Activated CD8-positive, alpha-beta T cell treated with anti-CD3 and anti-CD28 coated beads, Interleukin-2, amount 10 ng/mL, durations not matched to agents 7 days and 5 days (primary cell): ENCODE measurements at places on chromosomes 2 and 18.

GRCh38 chr2:233380995-233381637 is 26.8 kb downstream of the DGKD start:
- H3K36me3 ChIP-seq: peaks cover 62% of the 10 kb centered on the region
- H3K4me1 ChIP-seq: peaks cover 70% of the 10 kb centered on the region
- H3K4me3 ChIP-seq: no peak overlapping the region
- peak overlapping the region; percentile 47 for H3K27ac ChIP-seq

DNA sequence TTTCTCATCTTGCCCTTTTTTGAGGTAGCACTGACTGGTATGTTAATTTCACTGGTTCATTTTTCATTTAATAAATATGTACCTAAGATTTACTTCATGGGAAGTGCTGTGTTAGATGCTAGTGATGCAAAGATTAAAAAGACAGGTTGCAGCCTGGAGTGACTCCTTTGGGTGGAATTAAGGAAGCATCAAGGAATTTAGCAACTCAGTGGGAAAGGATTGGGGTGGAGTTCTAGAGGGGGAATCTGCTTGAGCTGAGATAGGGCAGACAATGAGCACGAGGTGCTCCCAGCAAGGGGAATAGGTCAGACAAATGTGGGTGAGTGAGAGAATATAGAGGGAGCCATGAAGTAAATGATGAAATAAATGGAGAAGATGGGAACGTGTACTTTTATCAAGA is 57.0 kb downstream of the LYPD6 start:
- H3K27ac ChIP-seq: no peak overlapping the region
- DNase-seq: no peak
- no peaks in the 10 kb centered on the region for H3K4me1 ChIP-seq
- no peak overlapping the region for H3K4me3 ChIP-seq
- H3K36me3 ChIP-seq: no peaks in the 10 kb centered on the region

GRCh38 chr2:136572335-136572734 is 193.0 kb upstream of the THSD7B start:
- DNase-seq: no peak
- peaks cover 2% of the 10 kb centered on the region for H3K27me3 ChIP-seq
- H3K27ac ChIP-seq: no peak overlapping the region
- no peak overlapping the region for H3K4me3 ChIP-seq
- H3K4me1 ChIP-seq: no peaks in the 10 kb centered on the region

- H3K36me3 ChIP-seq: no peaks in the 10 kb centered on the region
- no peak for DNase-seq
- peaks cover 9% of the 10 kb centered on the region for H3K27me3 ChIP-seq
- H3K27ac ChIP-seq: no peak overlapping the region
- no peak overlapping the region for H3K4me3 ChIP-seq
- H3K4me1 ChIP-seq: no peaks in the 10 kb centered on the region
These were observed 161.0 kb downstream of the TPGS2 start for GRCh38 chr18:36667811-36668210.

- no peaks in the 10 kb centered on the region for H3K27me3 ChIP-seq
These were observed 42.5 kb upstream of the ASAP2 start for GRCh38 chr2:9164112-9164608.

GRCh38 chr2:206392118-206392517 is 51.2 kb upstream of the ADAM23 start:
- no peaks in the 10 kb centered on the region for H3K4me1 ChIP-seq
- no peak overlapping the region for H3K4me3 ChIP-seq
- H3K27ac ChIP-seq: no peak overlapping the region

GRCh38 chr2:36404318-36404717 is 48.7 kb downstream of the CRIM1 start:
- no peaks in the 10 kb centered on the region for H3K4me1 ChIP-seq
- no peak overlapping the region for H3K27ac ChIP-seq
- H3K36me3 ChIP-seq: no peaks in the 10 kb centered on the region
- no peak for DNase-seq
- no peaks in the 10 kb centered on the region for H3K27me3 ChIP-seq

DNA sequence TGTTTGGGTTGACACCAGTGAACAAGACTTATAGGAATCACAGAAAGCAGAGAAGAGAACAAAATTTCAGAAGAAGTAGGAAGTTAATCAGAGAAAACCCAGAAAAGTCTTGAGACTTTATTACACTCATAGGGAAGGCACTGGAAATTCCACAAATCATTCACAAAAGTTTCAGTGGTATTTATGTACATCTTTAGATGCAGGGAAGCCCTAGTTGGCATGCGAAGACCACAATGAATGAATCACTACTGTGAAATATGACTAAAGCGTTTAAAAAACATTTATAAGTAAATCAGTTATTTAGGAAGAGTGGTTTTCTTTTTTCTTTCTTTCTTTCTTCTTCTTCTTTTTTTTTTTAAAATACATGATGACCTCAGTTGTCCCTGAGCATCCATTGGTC is 105.1 kb downstream of the NUP35 start:
- no peaks in the 10 kb centered on the region for H3K36me3 ChIP-seq
- H3K27me3 ChIP-seq: no peaks in the 10 kb centered on the region

DNA sequence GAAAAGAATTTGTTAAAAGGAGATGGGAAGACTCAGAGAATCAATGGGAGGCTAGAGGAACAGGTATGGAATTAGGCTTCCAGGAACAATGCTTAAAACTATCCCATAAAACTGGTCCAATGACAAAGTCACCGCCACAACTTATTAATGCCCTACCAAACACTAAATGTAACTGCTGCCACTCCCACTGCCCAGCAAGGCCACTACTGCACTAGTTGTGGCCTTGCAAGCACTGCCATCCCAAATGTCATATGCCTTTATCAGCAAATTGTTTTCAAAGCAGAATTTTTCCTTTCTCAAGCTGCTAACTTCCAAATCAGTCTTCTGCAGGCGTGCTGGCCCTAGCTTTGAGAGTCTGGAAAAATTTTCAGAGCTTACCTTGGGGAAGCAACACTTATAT is 14.5 kb upstream of the C2orf69 start:
- H3K4me1 ChIP-seq: no peaks in the 10 kb centered on the region
- H3K27ac ChIP-seq: no peak overlapping the region
- no peaks in the 10 kb centered on the region for H3K36me3 ChIP-seq
- H3K27me3 ChIP-seq: peaks cover 24% of the 10 kb centered on the region
- DNase-seq: no peak
- no peak overlapping the region for H3K4me3 ChIP-seq

DNA sequence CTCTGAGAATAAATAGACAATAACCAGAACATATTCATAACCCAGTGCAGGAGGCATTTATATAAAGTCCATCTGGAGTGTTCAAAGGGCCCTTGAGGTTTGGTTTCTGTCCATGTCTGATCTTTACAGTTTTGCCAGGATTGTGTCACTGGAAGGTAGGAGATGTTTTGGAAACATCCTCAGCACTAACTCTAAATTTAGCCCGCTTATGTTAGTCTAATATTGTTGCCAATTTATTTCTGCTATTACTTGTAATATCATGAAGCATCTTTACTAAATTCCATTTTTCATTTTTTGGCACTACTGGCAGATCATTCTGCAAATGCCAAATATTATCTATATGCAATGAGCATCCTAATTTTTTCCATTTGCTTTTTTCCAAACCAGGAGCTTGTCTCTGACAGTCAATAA is 22.4 kb upstream of the REV1 start:
- DNase-seq: no peak
- no peaks in the 10 kb centered on the region for H3K36me3 ChIP-seq
- no peak overlapping the region for H3K27ac ChIP-seq

- peak overlapping the region; percentile 58 for H3K4me3 ChIP-seq
- H3K4me1 ChIP-seq: peaks cover 12% of the 10 kb centered on the region
- H3K27me3 ChIP-seq: peaks cover 64% of the 10 kb centered on the region
- no peaks in the 10 kb centered on the region for H3K36me3 ChIP-seq
- peak; percentile 60 for DNase-seq
- H3K27ac ChIP-seq: no peak overlapping the region
These were observed 453 bp upstream of the ANTXR1 start for GRCh38 chr2:69012310-69013141.

DNA sequence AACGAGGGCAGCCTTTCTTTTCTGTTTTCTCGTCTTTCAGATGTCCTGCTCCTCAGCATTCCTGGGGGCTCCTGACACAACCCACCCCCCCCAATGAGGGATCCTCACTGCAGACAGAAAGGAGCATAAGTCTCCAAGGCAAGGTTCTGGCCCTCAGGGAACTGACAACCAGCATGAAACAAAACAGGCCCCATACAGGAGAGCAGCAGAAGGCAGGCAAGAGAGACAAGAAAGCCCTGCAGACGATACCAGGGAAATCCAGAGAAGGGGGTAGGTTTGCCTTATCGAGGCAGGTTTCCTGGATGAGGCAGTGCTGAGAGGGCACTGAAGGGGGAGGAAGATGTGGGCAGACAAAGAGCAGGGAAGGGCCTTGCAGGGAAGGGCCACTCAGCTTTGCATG is 103.9 kb upstream of the EPAS1 start:
- peaks cover 8% of the 10 kb centered on the region for H3K27me3 ChIP-seq
- peaks cover 18% of the 10 kb centered on the region for H3K4me1 ChIP-seq
- H3K27ac ChIP-seq: no peak overlapping the region
- no peak for DNase-seq
- no peaks in the 10 kb centered on the region for H3K36me3 ChIP-seq

DNA sequence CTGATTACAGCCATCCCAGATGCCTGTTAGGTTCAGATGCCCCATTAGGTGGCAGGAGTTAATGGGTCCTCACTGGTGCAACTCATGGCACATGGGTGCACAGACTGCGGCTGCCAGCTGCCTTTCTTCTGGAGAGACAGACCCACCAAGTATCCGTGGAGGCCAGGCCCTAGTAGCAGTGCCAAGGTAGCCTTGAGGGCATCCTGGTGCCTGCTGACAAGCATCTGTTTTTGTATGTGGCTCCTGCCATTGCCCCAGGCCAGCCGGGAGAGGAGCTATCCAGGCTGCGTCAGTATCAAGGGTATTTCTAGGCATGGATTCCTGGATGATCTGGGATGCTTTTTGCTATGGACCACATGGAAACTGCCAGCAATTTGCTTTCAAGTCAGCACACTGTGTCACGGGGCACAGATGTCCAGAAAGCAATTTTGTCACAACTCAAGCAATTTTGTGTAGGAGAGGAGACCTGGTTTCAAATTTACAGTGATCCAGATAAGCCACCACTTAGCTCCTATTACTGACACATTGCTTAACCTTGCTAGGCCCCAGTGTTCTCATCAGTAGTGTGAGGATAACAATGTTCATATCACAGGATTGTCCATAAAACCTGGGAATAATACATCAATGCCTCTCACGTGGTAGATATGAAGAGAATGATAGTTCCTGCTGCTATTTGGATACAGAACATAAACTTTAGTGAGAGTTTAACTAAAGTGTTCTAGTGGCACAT is 815.1 kb upstream of the RAB6C start:
- no peaks in the 10 kb centered on the region for H3K27me3 ChIP-seq
- no peak for DNase-seq
- H3K27ac ChIP-seq: no peak overlapping the region
- H3K36me3 ChIP-seq: no peaks in the 10 kb centered on the region
- no peaks in the 10 kb centered on the region for H3K4me1 ChIP-seq

DNA sequence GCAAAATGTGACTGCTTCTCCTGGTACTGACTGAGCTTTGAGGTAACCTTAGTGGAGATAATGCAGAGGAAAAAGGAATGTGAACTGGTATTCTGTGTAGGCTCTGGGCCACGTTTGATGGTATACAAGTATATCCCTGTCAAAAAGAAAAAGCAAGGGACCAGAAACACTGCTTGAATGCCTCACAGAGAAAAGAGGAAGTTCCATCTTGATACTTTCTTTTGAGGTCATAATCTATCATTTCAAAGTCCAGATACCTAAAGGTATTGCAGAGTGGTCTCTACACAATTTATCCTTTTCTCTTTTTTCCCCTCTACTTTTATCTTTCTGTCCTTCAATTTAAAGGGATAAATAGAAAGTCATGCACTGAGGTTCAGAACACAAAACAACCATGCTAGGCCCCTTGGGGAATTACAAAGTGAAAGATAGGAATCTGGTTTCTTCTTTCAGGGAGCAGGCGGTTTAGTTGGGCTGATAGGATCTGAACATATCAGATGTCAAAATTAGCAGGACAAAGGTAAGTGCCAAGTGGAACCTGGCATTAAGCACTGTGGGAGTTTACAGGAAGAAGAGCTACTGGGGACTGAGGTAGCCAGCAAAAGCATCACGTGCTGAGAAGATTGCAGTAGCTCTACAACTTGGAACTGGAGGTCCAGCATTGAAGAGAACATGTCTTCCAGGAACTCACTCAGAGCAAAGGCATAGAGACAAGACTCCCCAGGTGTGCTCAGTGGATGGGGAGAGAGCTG is 121.2 kb downstream of the LYPD6 start:
- H3K27me3 ChIP-seq: no peaks in the 10 kb centered on the region
- no peak overlapping the region for H3K4me3 ChIP-seq
- no peak overlapping the region for H3K27ac ChIP-seq
- DNase-seq: no peak

DNA sequence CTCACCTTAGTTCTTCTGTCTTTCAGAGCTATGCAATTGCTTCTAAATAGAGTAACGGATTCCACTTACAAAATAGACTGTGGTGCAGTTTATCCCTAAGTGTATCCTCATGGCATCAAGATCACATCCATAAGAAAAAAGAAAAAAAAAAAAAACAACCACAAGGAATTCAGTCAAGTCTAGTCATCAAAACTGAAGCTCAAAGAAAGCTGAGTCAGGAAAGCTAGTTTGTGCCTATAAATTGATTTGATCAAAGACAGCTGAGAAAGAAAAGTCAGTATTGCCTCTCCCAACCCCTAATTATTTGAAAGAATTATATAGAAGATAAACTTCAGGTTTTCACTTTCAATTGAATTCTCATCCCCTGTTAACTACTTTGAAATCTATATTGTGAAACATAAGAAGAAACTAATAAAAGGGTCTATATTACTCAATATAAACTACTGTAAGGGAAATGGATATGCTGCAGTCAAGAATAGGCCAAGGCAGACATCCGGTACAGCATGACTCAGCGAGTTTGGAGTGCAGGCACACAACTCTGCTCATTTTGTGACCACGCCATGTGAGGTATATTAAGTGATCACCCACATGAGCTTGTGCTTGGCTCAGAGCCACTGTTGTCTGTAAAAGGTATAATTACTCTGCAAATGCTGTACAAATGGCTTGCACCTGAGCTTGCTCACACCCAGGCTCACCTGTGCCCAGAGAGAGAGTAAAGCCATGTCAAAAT is 568.1 kb upstream of the CRIM1 start:
- no peaks in the 10 kb centered on the region for H3K36me3 ChIP-seq
- no peak overlapping the region for H3K4me3 ChIP-seq
- no peaks in the 10 kb centered on the region for H3K4me1 ChIP-seq
- DNase-seq: no peak
- no peak overlapping the region for H3K27ac ChIP-seq

DNA sequence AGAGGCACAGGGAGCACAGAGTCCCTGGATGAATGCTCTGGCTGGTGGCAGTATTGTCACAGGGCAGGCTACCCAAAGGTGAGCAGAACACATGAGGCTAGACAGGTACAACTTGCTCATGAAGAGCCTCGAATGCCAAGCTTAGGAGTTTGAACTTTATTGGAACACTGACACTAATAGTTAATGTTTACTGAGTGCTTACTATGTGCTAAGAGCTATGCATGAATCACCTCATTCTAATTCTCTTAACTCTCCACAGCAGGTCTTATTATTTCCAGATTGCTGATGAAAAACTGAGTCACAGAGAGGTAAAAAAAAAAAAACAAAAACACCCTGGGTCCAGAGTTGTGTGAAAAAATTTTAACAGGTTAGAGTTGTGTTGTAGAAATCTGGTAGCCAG is 6.1 kb upstream of the EMX1 start:
- H3K4me3 ChIP-seq: no peak overlapping the region
- no peak overlapping the region for H3K27ac ChIP-seq
- DNase-seq: no peak
- no peaks in the 10 kb centered on the region for H3K36me3 ChIP-seq
